ENCODE measurements at places on chromosomes 12 and 14. TPM values are rescaled to one million over a fixed set of nuclear protein-coding genes. Genes with fewer than 3 reads are reported as not detected.

DNA sequence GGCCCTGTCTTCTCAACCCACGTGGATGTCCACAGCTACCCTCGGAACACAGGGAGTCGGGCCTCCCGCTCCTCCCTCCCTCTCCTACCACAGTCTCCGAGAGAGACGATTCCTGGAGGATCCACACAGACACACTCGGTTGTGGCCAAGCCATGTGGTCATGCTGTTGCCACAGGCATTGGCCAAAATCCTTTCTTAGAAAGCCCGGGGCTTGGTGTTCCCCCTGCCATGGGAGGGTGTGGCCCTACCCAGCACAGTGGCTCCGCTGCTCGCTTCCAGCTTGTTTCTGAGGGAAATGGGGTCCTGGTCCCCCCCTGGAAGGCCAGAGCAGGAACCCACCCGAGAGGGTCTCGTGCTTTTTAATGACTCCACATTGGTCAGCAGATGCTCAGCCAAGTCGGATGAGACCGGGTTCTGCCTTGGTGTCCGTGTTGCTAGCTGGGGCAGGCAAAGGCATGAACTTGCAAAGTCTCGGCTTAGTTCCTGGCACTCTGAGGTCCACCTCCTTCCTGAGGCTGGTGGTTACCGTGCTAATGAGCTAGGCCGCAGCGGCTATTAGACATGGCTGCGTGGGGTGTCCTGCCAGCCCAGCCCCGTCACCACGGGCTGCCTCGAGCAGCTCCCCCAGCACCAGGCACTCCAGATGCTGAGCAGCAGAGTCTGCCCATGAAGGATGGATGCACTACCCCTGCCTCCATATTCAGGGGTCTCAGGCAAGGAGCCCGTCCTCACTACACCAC is 46.8 kb upstream of the MEG3 start:
- DNase-seq: no peak

DNA sequence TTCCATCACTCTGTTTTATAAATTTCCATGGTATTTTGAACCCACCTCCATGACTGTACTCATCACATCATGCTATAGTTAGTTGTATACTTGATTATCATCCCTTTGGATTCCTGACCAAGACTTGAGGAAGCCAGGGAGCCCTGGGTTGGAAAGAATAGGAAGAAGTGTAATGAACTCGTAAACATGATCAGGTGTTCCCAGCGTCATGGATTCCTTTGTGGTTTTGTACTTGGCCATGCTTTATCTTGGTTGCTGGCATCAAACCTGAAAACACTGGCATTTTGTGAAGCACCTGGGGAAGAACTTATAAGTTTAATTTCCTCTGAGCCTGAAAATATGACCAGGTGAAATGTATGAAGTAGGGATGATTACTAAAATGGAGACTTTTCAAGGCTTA is 76.4 kb downstream of the CHST11 start:
- DNase-seq: no peak

GRCh38 chr14:32571995-32572866 is 243.1 kb downstream of the AKAP6 start:
- DNase-seq: no peak

- no peak for DNase-seq
Observed at GRCh38 chr14:34436960-34437728, 24.9 kb downstream of the SPTSSA start.

GRCh38 chr12:123905319-123905925 is 67.2 kb downstream of the CCDC92 start:
- peak; percentile 76 for DNase-seq

DNA sequence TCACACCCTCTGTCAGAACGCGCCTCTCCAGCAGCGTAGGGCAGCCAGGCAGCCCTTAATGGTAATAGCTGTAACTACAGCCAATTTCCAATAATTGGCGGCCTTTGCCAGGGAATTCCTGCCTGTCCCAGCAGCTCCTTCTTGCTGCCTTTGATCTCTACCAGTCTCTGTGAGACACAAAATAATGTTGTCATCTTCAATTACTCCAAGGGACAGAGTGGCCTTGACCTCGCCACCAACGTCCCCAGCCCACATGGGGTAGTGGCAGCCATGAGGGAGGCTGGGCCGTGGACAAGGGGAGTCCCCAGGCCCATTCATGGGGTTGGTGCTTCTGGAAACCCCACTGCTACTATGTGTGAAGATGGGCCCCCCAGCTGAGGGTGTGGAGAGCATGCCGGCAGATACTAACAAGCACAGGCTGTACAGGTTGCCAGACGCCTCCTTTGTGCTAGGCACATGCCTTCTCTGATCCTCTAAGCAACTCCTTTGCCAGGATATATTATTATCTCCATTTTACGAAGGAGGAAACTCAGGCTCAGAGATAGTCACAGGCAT is 17.4 kb upstream of the CLMN start:
- no peak for DNase-seq

DNA sequence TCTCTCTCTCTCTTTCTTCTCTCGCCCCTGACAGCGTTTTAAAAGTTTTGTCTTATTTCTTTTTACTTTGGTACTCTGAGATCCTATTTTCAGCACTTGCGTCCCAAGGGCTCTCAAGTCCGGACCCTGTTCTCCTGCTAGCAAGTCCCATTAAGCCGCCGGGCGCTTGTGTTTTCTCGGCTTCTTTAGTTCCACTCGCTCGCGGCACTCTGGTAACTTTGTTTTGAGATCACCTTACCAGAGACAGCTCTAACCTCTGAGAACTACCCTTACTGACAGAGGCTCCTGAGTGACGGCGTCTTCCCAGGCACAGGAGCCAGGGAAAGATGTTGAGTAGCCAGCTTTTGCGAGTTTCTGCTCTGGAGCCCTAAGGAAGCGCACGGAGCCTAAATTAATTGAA is 2.7 kb upstream of the MYF5 start:
- no peak for DNase-seq

GRCh38 chr12:113065126-113066007 is 8.8 kb downstream of the DTX1 start:
- no peak for DNase-seq

DNA sequence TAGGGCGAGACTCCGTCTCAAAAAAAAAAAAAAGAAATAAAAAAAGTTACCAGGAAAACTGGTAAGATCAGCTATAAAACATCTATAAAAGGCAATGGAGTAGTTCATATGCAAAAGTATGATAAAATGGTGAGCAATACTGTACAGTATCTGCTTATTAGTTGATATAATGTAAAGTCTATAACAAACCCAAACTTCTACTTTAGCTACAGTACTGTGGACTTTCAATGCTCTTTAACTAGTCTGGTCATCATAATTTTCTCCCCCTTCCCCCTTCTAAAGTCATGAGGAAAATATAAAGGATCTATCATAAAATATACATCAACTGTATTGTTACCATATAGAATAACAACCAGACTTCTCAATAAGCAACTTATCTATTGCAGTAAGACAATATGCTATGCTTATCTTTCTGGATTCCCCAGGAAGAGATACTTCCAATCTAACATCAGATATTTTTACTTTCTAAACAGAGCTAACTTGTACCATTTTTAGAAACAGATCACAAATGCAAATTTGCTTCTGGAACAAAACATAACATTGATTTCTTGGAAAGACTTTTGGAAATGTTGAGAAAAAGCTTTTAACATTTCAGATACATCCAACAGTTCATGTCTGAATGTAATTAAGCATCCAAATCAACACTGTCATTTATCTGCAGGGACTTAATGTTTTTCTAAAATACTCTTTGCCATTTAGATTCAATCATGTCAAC is 43.8 kb downstream of the MDM2 start:
- DNase-seq: no peak

- DNase-seq: no peak
Observed at GRCh38 chr12:46303039-46303666, 34.3 kb upstream of the SLC38A1 start.

GRCh38 chr12:115687094-115687493 is 590.4 kb downstream of the MED13L start:
- DNase-seq: no peak

GRCh38 chr12:14239350-14239934 is 126.0 kb upstream of the ATF7IP start:
- no peak for DNase-seq

DNA sequence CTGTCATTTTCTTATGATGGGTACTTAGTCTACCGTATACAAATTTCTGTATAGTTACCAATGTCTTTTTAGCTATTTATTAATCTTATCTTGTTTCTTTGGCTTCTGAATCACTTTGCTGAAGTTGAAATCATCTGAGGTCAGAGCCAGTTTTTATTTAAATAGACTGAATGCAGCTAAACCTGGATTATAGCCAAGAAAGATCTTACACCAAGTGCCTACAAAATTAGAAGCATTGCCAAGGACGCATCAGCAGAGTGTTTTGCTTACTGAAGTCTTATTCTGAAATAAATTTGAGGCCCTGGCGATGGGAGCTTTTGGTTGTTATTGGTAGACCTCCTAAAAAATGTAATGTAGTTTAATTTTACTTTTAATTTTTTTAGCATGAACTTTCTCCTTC is 128.2 kb downstream of the RGS6 start:
- no peak for DNase-seq

GRCh38 chr12:42706321-42706720 is 116.8 kb upstream of the PRICKLE1 start:
- no peak for DNase-seq

- DNase-seq: no peak
Observed at GRCh38 chr14:67529947-67530935, 2.8 kb upstream of the PLEKHH1 start.

DNA sequence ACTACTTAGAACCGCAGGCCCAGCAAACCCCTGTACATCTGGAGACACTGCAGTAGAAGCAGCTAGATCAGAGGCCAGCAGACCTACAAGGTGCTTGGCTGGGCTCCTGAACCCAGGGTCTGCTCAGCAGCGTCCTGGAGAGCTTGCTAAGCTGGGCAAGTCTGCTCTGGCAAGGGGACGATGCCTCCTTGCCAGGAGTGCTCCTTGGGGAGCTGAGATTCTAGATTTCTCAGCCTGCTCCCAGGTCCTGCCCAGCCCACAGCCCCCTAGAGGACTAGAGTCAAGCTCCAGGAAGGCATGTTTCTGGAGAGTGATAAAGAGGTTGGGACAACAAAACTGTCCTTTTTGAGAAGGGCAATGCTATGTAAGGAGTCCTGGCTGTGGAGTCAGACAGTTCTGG is 60.3 kb downstream of the HSPB8 start:
- DNase-seq: no peak

GRCh38 chr14:100623557-100623956 is 36.3 kb upstream of the BEGAIN start:
- peak; percentile 13 for DNase-seq

DNA sequence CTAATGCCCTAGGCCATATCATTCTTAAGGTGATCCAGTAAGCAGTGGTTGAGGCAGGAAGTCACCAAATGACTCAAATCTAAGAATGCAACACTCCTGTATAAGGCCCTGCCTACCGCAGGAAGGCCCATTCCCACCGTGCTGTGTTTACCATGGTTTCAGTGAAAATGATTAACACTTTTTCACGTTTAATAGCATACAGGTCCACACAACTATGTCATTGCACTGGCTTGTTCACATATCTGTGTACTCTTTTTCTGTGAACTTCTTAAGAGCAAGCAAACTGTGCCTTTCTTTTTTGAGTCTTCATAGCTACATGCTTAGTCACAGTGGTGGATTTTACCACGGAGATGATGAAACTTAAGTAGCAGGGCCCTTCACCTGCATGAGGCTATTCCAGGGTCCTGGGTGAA is 214.9 kb downstream of the CNTN1 start:
- no peak for DNase-seq

DNA sequence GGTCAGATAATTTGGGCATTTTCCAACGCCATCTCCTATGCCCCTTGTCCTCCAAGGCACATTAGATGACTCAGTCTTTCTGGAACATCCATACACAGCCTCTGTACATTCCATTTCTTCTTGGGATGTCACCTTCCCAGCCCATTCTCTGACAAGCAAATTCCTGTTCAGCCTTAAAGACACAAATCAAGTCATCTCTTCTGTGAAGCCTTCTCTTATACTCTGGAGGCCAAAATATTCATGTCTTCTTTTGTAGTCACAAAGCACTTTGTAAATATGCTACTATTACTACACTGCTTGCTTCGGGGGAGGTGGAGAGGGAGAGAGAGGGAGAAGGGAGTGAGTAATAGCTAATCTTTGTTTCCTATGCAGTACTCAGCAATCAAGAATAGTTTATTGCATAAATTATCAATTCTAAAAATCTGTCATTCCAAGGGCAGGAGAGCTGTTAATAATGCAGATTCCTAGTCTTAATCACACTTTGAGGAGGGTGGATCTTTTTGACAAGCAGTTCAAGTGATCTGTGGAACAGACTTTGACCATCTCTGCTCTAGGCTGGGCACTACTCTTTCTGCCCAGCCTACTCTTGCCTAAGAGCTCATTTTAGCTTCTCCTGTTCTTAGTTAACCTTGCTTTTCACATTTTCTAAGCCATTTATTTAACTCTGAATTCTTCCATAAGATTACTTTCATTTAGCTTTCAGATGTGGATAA is 27.9 kb downstream of the KCNMB4 start:
- no peak for DNase-seq

DNA sequence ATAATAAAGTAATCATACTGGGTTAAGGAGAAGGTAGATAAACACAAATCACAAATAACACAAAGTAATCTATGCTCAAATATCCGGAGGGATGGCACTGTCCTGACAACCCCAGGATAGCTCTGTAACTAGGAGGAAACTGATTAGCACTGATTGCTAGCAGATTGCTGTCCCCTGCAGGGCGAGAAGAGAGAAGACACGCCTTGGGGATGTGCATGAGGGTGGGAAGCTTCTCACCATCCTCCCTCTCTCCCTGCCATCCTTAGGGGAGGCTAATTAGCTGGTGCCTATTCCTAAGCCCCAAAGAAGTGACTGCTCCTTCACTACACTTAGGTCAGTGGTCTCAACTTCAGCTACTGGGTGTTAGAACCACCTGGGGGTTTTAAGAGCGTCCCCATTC is 27.0 kb upstream of the TMEM260 start:
- DNase-seq: no peak

GRCh38 chr14:40870252-40870651 is 736.4 kb upstream of the LRFN5 start:
- peak; percentile 1 for DNase-seq

GRCh38 chr14:105397350-105397931 is 897 bp upstream of the TEX22 start:
- DNase-seq: no peak

Gene DIO3
- 0.94 TPM for total RNA-seq

Gene SLC25A47
- not detected for total RNA-seq

Gene MEG3
- 24.0 TPM for total RNA-seq

Gene CISTR
- total RNA-seq: not detected

Gene TMEM106C
- 51.7 TPM for total RNA-seq

Gene MFAP5
- total RNA-seq: 0.38 TPM

Gene BICDL1
- total RNA-seq: 101 TPM

Gene IL26
- total RNA-seq: not detected

Gene SLC17A8
- total RNA-seq: 0.16 TPM

Gene TWF1
- 75.0 TPM for total RNA-seq

Gene TMEM63C
- 1.9 TPM for total RNA-seq

Gene KIF5A
- 1.3 TPM for total RNA-seq

Gene KTN1
- 155 TPM for total RNA-seq

Gene TAS2R46
- 1.6 TPM for total RNA-seq

Gene GPRC5D
- 0.25 TPM for total RNA-seq

Gene EPYC
- not detected for total RNA-seq

Gene NAV3
- 4.5 TPM for total RNA-seq

Gene ALDH2
- total RNA-seq: 178 TPM

Gene RAD51AP1
- total RNA-seq: 2.9 TPM

Gene PTGDR
- total RNA-seq: 3.1 TPM

Gene NID2
- 37.7 TPM for total RNA-seq
